ENCODE measurements at places on chromosomes 2 and 18.

GRCh38 chr2:175852879-175853615, 149.0 kb downstream of the LNPK start:
- no peak for DNase-seq
- no peak overlapping the region for H3K4me3 ChIP-seq
- no peaks in the 10 kb centered on the region for H3K27me3 ChIP-seq
- no peak overlapping the region for H3K27ac ChIP-seq

- H3K4me3 ChIP-seq, result no peak overlapping the region
- H3K36me3 ChIP-seq, result no peaks in the 10 kb centered on the region
- DNase-seq, result no peak
- H3K27ac ChIP-seq, result no peak overlapping the region
- H3K27me3 ChIP-seq, result no peaks in the 10 kb centered on the region
- H3K4me1 ChIP-seq, result no peaks in the 10 kb centered on the region
Measured at GRCh38 chr2:9764153-9764778, 79.0 kb upstream of the TAF1B start.

DNA sequence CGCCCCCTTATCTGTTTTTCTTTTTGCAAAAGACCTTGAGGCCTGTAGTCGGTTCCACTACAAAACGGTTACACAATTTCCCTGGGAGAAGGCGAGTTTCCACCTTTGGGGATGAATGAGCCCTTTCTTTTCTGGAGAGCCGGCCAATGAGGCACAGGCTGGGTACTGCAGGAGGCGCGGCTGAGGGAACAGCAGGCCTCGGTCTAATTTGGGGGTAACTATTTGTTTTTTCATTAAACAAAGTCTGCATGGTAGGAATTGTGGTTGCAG, 129.2 kb downstream of the MYCN start:
- DNase-seq, result no peak
- H3K36me3 ChIP-seq, result no peaks in the 10 kb centered on the region
- no peaks in the 10 kb centered on the region for H3K27me3 ChIP-seq

GRCh38 chr2:173326806-173327205, 27.9 kb upstream of the CDCA7 start:
- H3K27me3 ChIP-seq, result no peaks in the 10 kb centered on the region
- no peaks in the 10 kb centered on the region for H3K36me3 ChIP-seq
- H3K27ac ChIP-seq, result no peak overlapping the region
- H3K4me1 ChIP-seq, result no peaks in the 10 kb centered on the region
- H3K4me3 ChIP-seq, result no peak overlapping the region

DNA sequence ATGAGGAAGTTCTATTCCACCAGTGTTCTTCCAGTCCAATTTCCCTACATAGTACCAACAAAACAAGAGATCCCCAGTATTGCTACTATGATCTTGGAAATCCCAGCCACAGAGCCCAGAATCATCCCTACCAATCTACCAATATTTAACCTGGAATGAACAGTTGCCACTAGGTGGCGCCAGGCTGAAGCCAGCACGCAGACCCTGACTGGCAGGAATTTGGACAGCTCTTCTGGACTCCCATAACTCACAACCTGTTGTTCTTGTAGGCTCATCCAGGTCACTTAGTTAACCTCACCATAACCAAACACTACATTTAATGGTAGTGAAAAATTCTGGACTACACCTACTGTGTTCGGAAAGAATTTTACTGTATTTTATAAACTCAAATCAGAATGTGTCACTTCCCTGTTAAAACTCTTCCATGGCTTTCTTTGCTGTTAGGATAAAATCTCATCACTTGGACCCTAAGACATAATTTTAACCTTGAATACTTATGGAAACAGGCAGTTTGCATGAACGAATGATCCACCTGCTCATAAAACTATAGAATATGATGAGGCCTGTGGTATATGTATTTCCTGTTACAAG, 59.8 kb upstream of the SLC38A11 start:
- no peak overlapping the region for H3K4me3 ChIP-seq
- peak; percentile 77 for DNase-seq
- H3K4me1 ChIP-seq, result no peaks in the 10 kb centered on the region
- H3K27ac ChIP-seq, result no peak overlapping the region
- no peaks in the 10 kb centered on the region for H3K27me3 ChIP-seq

DNA sequence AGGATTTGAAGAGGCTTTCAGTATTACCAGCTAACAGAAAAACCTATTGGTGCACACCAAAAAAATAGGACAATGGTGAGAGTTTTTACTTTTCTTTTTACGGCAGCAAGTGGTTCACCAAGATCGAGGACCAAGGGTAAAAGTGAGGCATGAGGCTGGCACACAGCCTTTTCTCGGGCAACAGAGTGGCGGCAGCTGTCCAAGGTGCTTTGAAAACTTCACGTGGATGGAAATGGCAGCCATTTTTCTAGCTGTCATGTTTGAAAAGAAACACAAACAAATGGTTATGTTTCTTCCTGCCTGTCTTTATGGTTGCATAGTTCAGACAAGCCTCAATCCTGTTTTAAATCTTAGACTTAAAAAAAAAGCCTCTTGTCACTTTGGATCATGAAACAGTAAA, 812.5 kb upstream of the CHAC2 start:
- no peak overlapping the region for H3K4me3 ChIP-seq
- no peaks in the 10 kb centered on the region for H3K36me3 ChIP-seq
- H3K4me1 ChIP-seq, result no peaks in the 10 kb centered on the region

DNA sequence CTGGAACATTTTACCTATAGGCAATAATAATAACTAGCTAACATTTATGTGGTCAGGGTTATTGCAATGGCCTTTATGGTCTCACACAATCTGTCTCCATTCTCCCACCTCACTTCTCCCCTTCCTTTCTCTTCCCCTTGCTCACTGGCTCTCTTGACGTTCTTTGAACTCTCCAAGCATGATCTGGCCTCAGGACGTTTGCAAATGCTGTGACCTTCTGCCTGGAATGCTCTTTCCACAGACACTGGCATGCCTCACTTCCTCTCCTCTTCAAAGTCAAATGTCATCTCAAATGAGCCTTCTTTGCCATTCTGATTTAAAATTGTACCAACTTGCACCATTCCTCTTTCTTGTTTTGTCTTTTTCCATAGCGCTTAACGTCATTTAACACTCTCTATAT, 25.3 kb upstream of the GCG start:
- H3K27me3 ChIP-seq, result no peaks in the 10 kb centered on the region
- H3K4me1 ChIP-seq, result peaks cover 3% of the 10 kb centered on the region
- DNase-seq, result no peak
- H3K27ac ChIP-seq, result no peak overlapping the region

DNA sequence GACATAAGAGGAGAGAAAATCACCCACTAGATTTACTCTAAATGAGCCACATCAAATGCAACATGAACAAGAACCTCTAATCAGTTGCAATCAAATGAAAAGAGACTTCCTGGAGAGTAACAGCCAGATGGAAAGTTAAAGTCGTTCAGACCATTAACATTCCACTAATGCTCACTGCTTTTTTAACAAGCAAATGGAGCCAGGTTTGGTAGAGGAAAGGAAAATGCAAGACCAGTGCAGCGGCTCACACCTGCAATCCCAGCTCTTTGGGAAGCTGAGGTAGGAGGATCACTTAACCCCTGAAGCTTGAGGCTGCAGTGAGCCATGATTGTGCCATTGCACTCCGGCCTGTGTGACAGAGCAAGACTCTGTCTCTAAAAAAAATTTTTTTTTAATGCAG, 48.5 kb downstream of the CACNB4 start:
- no peaks in the 10 kb centered on the region for H3K36me3 ChIP-seq
- no peak for DNase-seq
- H3K4me1 ChIP-seq, result no peaks in the 10 kb centered on the region
- peaks cover 13% of the 10 kb centered on the region for H3K27me3 ChIP-seq
- no peak overlapping the region for H3K4me3 ChIP-seq

GRCh38 chr18:67199993-67200617, 316.4 kb downstream of the DSEL start:
- no peaks in the 10 kb centered on the region for H3K36me3 ChIP-seq
- no peaks in the 10 kb centered on the region for H3K27me3 ChIP-seq
- peaks cover 5% of the 10 kb centered on the region for H3K4me1 ChIP-seq
- H3K4me3 ChIP-seq, result no peak overlapping the region
- H3K27ac ChIP-seq, result no peak overlapping the region

GRCh38 chr2:197096649-197097048, 170.1 kb upstream of the PGAP1 start:
- H3K4me1 ChIP-seq, result peaks cover 61% of the 10 kb centered on the region
- no peak for DNase-seq
- H3K4me3 ChIP-seq, result no peak overlapping the region
- no peaks in the 10 kb centered on the region for H3K27me3 ChIP-seq

- no peak overlapping the region for H3K4me3 ChIP-seq
- H3K4me1 ChIP-seq, result peaks cover 5% of the 10 kb centered on the region
- no peak overlapping the region for H3K27ac ChIP-seq
- peaks cover 14% of the 10 kb centered on the region for H3K27me3 ChIP-seq
- DNase-seq, result no peak
Measured at GRCh38 chr2:175457895-175458448, 276.5 kb upstream of the ATP5MC3 start.

DNA sequence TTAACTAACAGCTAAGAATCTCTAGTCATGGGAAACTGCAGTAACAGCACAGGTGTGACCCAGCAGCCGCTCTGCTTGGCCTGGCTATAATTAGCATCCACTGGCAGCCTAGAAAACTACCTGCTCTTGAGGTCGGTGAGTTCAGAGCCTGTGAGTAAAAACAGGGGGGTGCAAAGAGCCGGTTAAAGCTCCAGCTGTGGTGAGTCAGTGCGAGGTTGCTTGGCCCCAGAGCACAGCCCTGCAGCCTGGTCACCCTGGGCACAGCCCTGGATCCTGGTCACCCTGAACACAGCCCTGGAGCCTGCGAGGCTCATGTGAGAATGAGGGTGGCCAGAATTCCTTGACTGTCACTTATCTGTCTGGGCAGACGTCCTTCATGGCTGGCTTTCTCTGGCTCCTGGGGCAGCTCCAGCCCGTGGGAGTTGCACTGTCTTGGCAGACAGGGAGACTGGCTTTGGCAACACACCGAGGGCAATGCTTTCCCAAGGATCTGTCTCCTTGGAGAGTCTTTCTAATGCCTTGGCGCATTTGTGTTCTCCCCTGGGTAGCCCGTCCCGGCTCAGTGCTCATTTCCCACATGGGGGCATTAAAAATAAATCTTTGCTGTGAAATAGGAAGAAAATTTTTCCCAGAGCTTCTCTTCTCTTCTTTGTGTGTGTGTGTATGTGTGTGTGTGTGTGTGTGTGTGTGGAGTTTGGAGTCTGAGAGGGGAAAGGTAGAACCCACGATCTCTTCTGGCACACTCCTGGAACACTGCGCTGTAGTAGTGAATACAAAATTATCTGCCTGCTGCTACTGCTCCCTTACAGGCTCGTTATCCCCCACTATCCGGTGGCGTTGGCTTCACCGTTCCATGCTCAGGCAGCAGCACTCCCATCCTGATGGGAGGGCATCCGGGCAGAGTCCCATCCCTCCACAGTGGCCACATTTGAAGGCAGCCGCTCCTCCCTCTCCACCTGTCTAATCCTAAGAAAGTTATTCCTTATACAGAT, 250.2 kb upstream of the MEX3C start:
- no peak for DNase-seq
- no peak overlapping the region for H3K4me3 ChIP-seq
- H3K4me1 ChIP-seq, result no peaks in the 10 kb centered on the region
- H3K27me3 ChIP-seq, result no peaks in the 10 kb centered on the region
- H3K36me3 ChIP-seq, result no peaks in the 10 kb centered on the region

GRCh38 chr2:64085936-64086335, 58.3 kb downstream of the PELI1 start:
- no peak overlapping the region for H3K27ac ChIP-seq
- no peaks in the 10 kb centered on the region for H3K27me3 ChIP-seq
- H3K4me3 ChIP-seq, result no peak overlapping the region
- no peaks in the 10 kb centered on the region for H3K36me3 ChIP-seq

DNA sequence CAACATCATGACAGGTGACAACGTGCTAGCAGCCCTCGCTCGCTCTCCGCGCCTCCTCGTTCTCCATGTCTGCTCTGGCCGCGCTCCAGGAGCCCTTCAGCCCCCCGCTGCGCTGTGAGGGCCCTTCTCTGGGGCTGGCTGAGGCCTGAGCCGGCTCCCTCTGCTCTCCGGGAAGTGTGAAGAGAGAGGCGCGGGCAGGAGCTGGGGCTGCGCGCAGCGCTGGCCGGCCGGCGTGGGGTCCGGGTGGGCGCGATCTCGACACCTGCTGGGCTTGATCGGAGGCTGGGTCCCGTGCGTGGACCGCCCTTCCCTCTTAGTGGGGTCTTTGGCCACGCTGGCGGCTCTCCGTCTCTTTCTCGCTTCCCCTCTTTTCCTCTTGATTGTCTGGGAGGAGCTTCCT, 195.5 kb downstream of the ANKRD30BL start:
- H3K4me3 ChIP-seq, result no peak overlapping the region
- H3K27me3 ChIP-seq, result no peaks in the 10 kb centered on the region
- H3K36me3 ChIP-seq, result no peaks in the 10 kb centered on the region
- H3K27ac ChIP-seq, result no peak overlapping the region
- DNase-seq, result no peak

DNA sequence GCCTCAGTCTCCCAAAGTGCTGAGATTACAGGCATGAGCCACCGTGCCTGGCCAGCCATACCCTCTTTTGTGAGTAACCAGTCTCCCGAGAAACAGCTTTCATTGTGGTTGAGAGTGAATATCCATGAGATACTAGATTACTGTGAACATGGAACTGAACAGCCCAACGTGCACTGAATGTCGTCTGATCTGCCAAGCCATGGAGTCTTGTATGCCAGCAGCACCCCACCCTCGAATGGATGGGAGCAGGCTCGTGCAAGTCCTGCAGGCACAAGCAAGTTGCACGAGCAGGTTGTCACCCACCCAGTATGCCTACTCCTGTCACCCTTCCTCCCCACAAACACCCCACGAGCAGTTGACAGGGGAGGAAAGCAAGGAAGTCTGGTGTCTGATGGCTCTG, 36.5 kb upstream of the TFCP2L1 start:
- H3K36me3 ChIP-seq, result no peaks in the 10 kb centered on the region
- DNase-seq, result no peak
- H3K4me1 ChIP-seq, result no peaks in the 10 kb centered on the region
- H3K27ac ChIP-seq, result no peak overlapping the region
- no peaks in the 10 kb centered on the region for H3K27me3 ChIP-seq

GRCh38 chr2:128613351-128613750, 294.7 kb upstream of the HS6ST1 start:
- H3K4me1 ChIP-seq, result no peaks in the 10 kb centered on the region
- no peak for DNase-seq
- H3K4me3 ChIP-seq, result no peak overlapping the region
- no peaks in the 10 kb centered on the region for H3K36me3 ChIP-seq

GRCh38 chr2:122707224-122707824, 951.9 kb downstream of the TSN start:
- H3K4me1 ChIP-seq, result no peaks in the 10 kb centered on the region
- H3K36me3 ChIP-seq, result no peaks in the 10 kb centered on the region
- DNase-seq, result no peak
- H3K27me3 ChIP-seq, result no peaks in the 10 kb centered on the region
- H3K27ac ChIP-seq, result no peak overlapping the region
- no peak overlapping the region for H3K4me3 ChIP-seq
